Suppressor macrophage (primary cell): ENCODE measurements at places on chromosomes 1 and 21.

DNA sequence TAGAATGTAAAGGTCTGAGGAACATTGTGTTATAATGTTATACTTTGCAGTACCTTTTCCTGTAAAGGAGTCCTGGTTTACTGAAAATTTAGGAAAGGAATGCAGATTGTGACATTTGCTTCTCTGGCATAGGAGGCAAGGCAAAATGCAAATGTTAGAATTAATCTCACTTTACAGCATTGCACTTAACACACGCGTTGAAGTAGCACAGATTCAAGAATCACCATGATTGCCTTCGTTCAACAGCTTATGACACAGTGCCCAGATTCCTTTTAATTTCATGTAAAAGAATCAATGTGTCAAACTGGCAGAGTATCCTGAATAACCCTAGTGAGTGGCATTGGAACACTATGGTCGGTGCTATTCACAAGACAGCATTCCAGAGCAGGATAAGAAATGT, 47.4 kb downstream of the RGS7 start:
- no peak for DNase-seq

DNA sequence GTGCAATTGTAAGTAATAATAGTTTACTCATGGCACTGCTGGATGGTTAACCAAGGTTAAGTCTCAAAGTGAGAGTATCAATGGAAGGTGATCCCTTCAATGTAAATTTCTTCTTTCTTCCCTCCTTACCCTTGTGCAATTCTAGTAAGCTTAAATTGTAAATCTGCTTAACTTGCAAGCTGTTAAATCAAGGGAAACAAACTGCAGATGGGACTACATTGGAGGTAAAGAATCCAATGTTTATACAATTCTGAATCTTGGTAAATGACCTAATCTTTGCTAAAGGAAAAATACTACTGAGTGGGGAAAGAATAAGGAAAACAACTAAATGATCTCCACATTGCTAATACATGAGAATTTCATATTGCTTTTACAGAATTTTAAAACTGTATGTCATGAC, 6.7 kb upstream of the CD55 start:
- no peak for DNase-seq

- DNase-seq: no peak
Measured at GRCh38 chr1:2291577-2291976, 63.5 kb downstream of the SKI start.

GRCh38 chr1:160022330-160023310, 9.2 kb downstream of the PIGM start:
- DNase-seq: no peak

DNA sequence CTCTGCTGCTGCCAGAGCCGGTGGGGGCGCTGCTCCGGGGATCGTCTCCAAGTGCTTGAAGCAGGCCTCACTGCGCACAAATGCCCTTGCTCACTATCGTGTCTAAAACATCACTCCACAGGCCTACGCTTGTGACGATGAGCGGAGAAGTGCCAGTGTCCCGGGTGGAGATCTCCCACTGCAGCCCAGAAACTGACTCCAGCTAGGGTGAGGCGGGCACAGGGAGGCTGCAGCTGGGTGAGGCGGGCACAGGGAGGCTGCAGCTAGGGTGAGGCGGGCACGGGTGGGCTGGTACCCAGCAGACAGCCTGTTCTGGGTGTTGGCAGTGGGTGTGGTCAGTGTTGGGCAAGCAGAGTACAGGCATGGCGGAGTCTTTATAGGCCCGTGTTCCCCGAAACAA, 22.7 kb upstream of the PDXK start:
- no peak for DNase-seq

- no peak for DNase-seq
Measured at GRCh38 chr1:42210421-42211133, 46.0 kb upstream of the GUCA2A start.

DNA sequence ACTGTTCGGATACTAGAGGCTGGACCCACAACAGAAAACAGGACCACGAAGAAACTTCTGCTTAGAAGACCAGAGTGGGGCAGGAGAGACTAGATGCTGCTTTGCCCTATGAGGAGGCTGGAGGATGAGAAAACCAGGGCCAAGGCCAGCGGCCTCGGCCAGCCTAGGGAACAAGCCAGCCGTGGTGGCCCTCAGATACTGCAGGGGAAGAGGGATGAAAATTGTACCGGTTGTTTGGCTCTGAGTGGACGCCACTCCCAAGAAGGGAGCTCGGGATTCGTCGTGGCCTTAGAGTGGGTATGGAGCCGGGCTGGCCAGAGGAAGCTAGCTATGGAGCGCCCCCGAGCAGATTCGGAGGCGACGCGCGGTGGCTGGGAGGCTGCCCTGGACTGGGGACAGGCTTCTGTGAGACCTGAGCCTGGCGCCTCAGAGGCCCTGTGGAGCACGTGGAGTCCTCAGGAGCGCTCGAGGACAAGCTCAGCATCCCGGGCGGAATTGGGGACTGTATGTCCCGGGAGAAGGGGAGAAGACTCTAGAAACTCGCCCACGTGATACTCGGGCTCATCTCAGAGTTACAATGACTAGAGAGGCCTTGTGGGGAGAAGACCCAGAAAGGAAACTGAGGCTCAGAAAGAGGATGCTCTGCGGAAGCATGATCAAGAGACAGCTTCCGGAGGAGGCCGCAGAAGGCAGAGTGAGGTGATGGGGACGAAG, 2.8 kb downstream of the PRRX1 start:
- no peak for DNase-seq

DNA sequence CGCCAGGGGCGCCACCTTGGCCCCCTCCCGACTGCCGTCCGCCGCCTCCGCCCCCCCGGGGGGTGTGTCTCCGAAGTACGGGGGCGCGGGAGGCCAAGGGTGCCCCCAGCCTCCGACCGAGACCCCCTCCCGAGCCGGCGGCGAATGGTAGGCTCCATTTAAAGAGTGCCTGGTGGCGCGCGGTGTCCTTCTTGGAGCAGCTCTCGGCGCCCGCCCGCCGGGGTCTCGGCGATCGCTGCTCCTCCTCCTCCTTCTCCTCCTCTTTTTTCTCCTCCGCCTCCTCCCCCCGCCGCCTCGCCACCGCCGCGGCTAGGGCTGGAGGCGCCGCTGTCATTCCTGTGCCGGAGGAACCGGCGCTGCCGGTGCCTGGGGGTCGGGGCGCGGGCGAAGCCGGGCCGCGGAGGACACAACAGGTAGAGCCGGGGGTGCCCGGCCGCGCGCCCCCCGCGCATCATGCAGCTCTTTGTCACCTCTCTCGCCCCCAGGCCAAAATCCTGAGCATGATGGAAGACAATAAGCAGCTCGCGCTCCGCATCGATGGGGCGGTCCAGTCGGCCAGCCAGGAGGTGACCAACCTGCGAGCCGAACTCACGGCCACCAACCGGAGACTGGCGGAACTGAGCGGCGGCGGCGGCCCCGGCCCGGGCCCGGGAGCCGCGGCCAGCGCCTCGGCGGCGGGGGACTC, at the start of gene KAZN:
KAZN (plus strand) TSS at position 188 of the 685 bp plus-strand sequence.
- no peak for DNase-seq
